ENCODE measurements at places on chromosomes 13 and 19.

GRCh38 chr13:45205124-45205523, 4.3 kb upstream of the KCTD4 start:
- peak; percentile 39 for DNase-seq

- DNase-seq, result no peak
Measured at GRCh38 chr13:104414771-104415170, 1348.6 kb upstream of the SLC10A2 start.

- DNase-seq, result no peak
Measured at GRCh38 chr13:43785261-43785649, 1.5 kb downstream of the ENOX1 start.

DNA sequence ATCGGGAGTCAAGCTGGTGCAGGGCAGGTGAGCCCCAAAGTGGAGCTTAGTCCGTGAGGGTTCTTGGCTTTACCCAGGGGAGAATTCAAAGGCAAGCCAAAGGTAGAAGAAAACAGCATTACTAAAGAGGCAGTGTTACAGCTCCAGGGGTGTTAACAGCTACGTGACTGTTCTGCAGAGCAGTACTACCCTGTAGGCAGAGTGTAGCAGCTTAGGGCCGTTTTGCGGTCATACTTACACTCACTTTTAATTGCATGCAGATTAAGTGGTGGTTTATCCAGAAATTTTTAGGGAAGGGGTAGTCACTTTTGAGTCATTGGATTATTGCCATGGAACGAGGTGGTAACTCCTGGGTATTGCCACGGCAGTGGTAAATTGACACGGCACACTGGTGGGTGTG, 482.2 kb downstream of the SLITRK5 start:
- DNase-seq, result no peak

All from inflammatory macrophage treated with lipopolysaccharide for 4 hours (primary cell).